ENCODE measurements at places on chromosomes 13 and 19. TPM values are rescaled to one million over a fixed set of nuclear protein-coding genes. Genes with fewer than 3 reads are reported as not detected.

Gene PRR20E
- not detected for total RNA-seq

Gene PRSS57
- not detected for total RNA-seq

Gene ZNF611
- 7.3 TPM for total RNA-seq

Gene ZGLP1
- 1.4 TPM for total RNA-seq

Gene LRRC4B
- 0.42 TPM for total RNA-seq

Gene ZNF527
- total RNA-seq, result 5.7 TPM

Gene SPACA4
- total RNA-seq, result not detected

Gene NXNL1
- total RNA-seq, result 0.58 TPM

- DNase-seq, result no peak
These were observed 453.7 kb downstream of the PCDH17 start for GRCh38 chr13:58085274-58085673.

DNA sequence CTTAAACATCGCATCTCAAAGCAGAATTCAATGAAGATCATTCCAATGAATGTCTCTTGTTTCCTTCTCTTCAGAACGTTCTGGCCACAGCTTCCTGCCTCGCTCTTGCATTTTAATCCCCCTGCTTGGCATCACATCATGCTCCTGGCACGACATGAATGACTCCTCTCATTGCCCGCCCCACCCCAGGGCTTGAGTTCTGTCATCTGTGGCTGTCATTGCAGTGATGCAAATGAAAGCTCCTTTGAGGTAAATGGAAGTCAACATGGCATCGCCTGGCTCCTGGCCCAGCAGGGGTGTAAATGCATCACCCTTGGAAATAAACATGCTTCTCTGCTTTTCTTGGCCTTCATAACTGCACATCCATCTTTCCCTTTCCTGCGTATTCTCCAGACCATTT is 48.6 kb downstream of the SCEL start:
- DNase-seq, result no peak

DNA sequence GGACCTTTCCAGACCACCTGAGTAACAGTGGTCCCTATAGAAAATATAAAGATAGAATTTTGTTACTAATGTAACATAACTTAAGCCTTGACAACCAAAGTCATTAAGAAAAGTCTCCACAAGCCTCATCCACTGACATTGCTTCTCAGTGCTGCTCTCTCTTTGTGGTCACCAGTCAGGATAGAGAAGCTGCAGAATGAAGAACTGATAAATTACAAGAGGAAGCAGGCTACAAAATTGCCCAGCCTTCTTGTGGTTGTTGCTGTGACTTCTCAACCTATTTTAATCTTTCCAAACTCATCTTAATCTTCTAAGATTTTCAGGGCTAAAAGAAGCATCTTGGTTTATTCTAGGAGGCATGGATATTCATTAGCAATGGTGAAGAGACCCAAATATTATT is 343.8 kb downstream of the MZT1 start:
- DNase-seq, result no peak

DNA sequence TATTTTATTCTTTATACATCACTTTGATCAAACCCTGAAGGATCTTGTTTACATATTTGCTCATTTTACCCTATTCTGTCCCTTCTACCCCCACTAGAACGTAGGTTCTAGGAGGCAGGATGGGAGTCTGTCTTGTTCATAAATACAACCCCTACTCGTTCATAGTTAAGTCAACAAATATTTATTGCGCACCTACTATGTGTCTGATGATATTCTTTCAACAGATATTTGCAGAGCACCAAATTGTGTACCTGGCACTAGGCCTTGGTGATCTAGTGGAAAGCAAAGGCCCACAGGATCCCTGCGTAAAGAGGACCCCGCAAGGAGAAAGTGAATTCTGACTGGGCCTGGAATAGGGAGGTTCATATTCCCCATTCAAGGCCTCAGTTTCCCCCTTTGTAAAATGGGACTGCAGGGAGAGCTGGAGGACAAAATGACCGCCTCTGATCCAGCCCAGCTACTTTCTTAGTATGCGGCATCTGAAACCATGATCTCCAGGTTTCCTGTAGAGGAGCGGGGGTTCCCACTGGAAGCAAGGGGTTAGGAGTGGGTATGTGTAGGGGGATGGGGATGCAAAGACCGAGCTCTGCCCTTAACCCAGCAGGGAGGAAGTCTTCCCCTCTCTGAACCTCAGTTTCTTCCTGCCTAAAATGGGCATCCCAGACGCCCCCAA is 534 bp upstream of the GEMIN7 start:
- DNase-seq, result no peak

- no peak for DNase-seq
These were observed 19.2 kb downstream of the UTP14C start for GRCh38 chr13:52043675-52044074.

DNA sequence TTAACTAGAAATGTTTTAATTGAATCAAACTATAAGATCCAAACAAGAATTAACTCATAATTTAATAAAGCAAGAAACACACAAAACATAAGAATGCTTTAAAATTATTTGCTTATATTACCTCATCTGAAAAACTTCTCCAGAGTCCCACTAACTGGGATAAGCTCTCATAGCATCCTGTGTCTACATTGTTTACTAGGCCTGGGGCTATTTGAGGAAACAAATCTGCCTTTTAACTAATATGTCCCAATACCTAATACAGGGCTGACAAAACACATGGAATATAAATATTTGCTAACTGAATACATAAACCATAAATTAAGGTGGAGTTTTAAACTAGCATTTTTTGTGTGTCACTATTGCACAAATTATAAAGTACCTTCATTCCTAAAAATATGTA is 1399.8 kb upstream of the SLC10A2 start:
- no peak for DNase-seq

- no peak for DNase-seq
These were observed 101.0 kb upstream of the SPRY2 start for GRCh38 chr13:80441968-80442367.

- no peak for DNase-seq
These were observed 9.7 kb downstream of the HSD17B14 start for GRCh38 chr19:48826606-48827020.

DNA sequence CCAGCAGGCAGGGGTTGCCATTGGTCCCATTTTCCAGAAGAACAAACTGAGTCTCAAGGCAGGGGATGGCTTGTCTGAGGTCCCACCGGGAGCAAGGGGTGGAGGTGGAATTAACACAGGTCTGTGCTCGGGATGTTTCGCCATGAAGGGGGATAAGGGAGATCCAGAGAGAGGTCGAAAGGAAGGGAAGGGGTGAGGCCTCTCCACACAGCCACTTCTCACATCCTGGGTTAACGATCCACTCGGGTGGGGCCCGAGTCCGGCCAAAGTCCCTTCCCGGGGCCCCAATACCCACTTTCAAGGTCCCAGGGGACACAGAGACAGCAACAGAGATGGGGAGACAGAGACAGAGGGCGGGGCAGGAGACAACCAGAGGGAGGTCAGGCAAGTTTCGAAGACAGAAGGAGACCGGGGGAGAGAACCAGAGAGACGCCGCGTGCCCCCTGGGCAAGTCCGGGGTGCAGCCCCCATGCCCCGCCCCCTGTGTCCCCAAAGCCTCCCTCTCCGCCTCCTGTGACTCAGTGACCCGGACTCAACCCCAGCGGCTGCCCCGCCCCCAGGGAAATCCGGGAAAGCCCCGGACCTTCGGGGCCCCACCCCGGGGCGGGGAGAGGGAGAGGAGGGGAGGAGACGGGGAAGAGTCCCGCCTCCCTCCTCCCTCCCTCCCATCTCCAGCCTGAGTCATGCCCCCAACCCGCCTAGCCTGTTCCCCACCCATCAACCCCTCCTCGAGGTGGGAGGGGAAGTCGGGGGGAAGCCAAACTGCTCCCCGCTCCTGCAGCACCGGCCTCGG is 1.4 kb upstream of the BCL3 start:
- peak; percentile 96 for DNase-seq

DNA sequence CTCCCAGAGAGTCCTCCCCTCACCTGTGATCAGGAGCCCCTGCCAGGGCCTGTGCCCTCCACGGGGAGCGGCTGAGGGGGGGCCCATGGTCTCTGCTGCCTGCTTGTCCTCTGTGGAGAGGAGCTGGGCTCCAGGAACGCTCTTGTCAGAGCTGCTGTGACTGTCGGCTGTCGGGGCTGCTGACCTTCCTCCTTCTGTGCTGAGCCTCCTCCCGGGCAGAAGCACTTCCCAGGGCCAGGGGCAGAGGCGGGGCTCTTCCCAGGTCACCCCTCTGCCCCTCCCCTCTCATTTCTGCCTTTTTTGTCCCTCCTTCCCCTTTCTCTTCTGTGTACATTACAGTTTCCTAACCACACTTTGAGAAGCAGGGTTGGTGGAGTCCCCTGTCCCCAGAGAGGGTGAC is at the start of gene CEACAM4:
Gene CEACAM4, minus strand, starts transcription at position 198 of the 400 bp plus-strand sequence. Its CDS starts 111 bp downstream, at position 87.
- DNase-seq, result peak; percentile 25

- DNase-seq, result peak; percentile 98
These were observed 2.2 kb downstream of the HIF3A start for GRCh38 chr19:46299004-46299509.

DNA sequence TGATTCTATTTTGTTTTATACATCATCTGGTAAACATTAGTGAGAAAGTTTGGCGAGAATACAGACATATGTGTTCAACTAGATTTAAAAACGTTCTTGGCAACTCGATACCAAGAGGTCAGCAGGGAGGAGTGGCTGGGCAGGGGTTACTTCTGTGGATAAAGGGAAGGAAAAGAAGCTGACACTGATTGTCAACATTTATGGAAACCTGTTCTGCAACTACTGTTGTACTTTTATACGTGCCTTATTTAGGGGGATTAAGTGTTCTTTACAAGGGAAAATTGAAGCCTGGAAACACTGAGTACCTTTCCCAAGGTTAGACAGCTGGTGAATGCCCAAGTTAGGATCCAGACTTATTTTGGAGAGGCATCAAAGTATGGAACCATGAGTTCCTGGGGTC is 65.0 kb downstream of the MTUS2 start:
- no peak for DNase-seq

DNA sequence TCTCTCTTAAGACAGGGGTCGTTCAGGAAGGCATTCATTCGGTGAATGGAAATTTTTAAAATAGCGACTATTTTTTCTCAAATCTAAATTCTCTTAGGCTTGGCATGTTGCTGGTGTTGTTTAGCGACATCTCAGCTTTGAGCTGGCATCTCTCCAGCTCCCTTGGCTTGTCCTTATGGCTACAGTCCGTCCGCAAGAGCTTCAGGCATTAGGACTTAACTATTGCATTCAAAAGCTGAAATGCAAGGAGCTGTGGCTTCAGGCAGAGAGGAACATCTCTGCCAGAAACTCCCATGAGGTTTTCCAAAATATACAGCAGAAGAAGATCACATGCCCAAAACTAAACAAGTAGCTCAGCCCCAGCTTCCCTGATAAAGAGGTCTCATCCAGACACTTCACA is 578.5 kb downstream of the EFNB2 start:
- DNase-seq, result no peak

DNA sequence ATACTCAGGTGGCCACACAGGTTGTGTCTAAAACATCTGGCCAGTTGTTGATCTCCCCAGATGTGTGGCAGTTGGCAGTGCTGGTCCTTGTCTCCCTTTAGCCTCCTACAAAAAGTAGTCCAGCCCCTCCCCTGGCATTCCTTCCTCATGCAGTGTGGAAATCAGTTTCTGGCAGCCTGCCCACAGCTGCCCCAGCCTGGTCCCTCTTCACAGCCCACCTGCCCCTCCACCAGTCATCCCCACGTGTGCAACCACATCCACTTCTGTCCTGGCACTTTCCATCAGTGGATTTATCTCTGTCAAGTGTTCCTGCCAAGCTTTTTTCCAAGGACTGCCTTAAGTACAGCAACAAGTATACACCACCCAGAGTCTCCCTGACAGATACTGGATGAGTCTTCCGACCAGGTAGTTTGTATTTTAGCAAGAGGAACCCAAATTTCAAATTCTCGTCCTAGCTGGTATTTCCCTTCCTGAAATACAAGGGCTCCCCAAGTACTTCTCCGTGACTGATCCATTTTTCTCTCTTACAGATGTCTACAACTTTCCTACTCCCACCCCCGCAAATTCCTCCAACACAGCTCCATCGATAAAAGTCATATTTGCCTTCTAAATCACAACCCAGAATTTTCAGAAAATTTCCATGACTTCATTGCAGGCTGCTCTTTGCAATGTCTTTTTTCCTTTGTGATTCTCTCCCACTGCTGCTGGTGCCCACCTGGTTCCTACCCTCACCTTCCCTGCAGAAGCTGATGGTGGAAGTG is 313.5 kb downstream of the FOXO1 start:
- DNase-seq, result no peak

DNA sequence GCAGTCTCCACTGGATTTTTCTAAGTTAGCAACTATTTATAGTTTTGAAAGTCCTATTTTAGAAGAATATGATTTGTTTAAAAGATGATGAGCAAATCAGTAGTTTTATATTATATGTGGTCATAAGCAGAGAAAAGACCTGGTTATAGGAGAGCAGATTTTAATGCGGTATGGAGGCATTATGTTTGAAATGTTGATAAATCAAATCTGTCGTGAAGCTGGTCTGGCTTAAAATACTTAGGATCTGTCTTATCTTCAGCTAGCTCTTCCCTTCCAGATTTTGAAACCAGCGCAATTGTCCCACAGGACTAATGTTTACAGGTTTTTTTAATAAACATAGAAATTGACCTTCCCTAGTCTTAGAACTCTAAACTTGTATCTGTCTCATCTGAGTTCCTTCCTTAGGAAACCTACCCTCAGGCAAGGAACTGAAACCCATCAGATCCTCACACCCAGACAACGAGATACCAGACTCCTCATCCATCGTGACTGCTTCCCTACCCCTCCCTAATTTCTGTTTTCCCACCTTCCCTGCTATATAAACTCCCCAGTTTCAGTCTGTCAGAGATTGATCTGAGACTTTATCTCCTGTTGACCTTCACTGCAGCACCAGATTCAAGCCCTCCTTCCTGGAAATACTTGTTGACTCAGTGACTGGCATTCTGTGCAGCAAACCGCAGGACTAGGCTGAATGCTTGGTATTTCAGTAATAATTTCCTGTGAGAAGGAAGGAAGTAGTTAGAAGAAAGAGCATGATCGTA is 37.8 kb upstream of the CXCL17 start:
- DNase-seq, result no peak

DNA sequence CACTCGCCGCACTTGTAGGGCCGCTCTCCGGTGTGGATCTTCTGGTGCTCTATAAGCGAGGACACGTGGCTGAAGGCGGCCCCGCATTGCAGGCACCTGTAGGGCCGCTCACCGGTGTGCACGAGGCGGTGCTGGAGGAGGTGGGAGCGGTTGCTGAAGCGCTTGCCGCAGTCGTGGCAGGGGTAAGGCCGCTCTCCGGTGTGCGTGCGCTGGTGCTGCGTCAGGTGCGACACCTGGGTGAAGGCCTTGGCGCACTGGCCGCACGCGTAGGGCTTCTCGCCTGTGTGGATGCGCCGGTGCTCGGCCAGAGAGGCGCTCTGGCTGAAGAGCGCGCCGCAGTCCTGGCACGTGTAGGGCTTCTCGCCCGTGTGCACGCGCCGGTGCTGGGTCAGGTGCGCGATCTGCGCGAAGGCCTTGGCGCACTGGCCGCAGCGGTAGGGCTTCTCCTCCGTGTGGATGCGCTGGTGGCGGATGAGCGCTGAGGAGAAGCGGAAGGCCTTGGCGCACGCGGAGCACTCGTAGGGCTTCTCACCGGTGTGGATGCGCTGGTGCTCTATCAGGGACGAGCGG is 7.5 kb downstream of the ZNF835 start:
- no peak for DNase-seq

DNA sequence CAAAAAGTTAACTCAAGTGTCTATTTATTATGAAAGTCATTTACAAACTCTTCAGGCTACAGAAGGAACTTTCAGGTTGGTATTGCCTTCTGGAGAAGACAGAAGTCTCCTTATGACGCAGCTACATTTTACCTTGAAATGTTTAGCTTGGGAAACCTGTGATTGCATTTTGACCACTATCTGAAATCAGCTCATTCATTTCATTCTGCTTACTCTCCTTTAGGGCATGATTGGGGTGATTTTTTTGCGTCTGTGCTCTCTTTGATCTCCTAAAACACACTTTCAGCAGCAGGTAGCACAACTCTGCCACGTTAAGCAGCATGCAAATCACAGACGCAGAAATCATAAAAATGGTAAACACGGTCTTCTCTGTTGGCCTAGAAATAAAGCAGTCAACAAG is 9.6 kb downstream of the GJB6 start:
- DNase-seq, result no peak
